Vagina (tissue), 2 donors: ENCODE measurements at places on chromosomes 5 and 9. TPM values are rescaled to one million over a fixed set of nuclear protein-coding genes. Genes with fewer than 3 reads are reported as not detected.

Gene PCDHGB6
- total RNA-seq = 12.5 TPM

Gene CATSPER3
- not detected for total RNA-seq

DNA sequence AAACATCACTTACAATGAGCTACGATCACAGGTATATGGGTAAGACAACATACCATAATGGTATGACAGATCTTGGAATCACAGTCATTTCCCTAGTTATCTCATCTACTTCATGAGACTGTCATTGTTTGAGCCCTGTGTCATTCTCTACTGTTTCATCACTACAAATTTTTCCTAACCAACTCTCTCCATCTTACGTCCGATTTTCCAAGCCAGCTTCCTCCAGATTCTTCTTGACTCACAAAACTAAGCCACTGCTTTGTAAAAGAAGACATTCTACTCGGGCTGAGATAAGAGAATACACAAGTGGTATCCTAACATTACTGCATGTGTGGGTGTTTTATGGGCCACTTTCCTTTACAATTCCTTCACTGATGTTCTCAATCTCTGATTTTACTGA, 49.6 kb downstream of the SERINC5 start:
- no peak overlapping the region for H3K4me3 ChIP-seq
- H3K27me3 ChIP-seq = no peaks in the 10 kb centered on the region
- H3K4me1 ChIP-seq = peaks cover 10% of the 10 kb centered on the region
- H3K36me3 ChIP-seq = no peaks in the 10 kb centered on the region
- DNase-seq = no peak
- H3K27ac ChIP-seq = no peak overlapping the region

Gene TEX48
- not detected for total RNA-seq

Gene PAX5
- 0.25 TPM for total RNA-seq

DNA sequence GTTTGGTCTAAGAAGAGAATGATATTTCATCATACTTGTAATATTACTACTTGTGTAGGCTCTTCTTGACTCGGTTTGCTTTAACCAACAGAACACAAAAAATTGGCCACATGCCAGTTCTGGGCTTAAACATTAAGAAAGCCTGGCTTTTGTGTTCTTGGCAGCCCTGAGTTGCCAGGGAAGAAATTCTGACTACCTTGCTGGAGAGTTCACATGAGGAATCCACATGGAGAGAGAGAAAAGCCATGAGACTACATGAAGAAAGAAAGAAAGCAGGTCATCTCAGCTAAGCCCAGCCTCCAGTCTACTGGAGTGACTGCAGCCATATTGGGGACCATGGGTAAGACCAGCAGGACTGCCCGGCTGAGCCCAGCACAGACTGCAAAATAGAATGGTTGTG, 524.8 kb downstream of the RAB3C start:
- no peak for DNase-seq
- no peaks in the 10 kb centered on the region for H3K27me3 ChIP-seq
- H3K4me3 ChIP-seq = no peak overlapping the region
- H3K27ac ChIP-seq = no peak overlapping the region

Gene MLANA
- not detected for total RNA-seq

- H3K4me1 ChIP-seq = peaks cover 53% of the 10 kb centered on the region
- no peaks in the 10 kb centered on the region for H3K27me3 ChIP-seq
- no peaks in the 10 kb centered on the region for H3K36me3 ChIP-seq
- H3K27ac ChIP-seq = no peak overlapping the region
These were observed 1.7 kb upstream of the NTMT1 start for GRCh38 chr9:129624168-129624759.

Gene CAMK4
- total RNA-seq = 11.8 TPM

DNA sequence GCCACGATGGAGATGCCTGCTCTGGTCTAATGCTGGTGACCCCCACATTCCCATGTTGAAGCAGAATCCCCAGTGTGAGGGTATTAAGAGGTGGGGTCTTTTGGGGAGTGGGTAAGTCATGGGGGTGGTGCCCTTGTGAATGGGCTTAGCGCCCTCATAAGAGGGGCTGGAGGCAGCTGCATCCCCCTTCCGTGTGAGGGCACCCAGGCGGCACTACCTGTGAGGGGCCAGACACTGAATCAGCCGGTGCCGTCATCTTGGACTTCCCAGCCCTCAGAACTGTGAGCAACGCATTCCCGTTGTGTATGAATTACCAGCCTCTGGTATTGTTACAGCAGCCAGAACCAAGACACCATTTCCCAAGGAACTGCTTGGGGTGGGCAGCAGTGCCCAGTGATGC, 27.0 kb upstream of the RNF130 start:
- H3K4me3 ChIP-seq = no peak overlapping the region
- no peak overlapping the region for H3K27ac ChIP-seq
- no peaks in the 10 kb centered on the region for H3K27me3 ChIP-seq
- H3K4me1 ChIP-seq = no peaks in the 10 kb centered on the region
- no peaks in the 10 kb centered on the region for H3K36me3 ChIP-seq

GRCh38 chr9:100939636-100940035, 88.9 kb upstream of the PLPPR1 start:
- no peaks in the 10 kb centered on the region for H3K36me3 ChIP-seq
- no peaks in the 10 kb centered on the region for H3K4me1 ChIP-seq
- DNase-seq = no peak
- no peak overlapping the region for H3K4me3 ChIP-seq
- no peaks in the 10 kb centered on the region for H3K27me3 ChIP-seq

GRCh38 chr9:130846487-130847305, 11.6 kb downstream of the ABL1 start:
- no peaks in the 10 kb centered on the region for H3K27me3 ChIP-seq
- H3K4me1 ChIP-seq = peaks cover 82% of the 10 kb centered on the region
- H3K27ac ChIP-seq = peak overlapping the region; percentile 94
- no peak for DNase-seq

- H3K27ac ChIP-seq = no peak overlapping the region
- H3K27me3 ChIP-seq = no peaks in the 10 kb centered on the region
These were observed 337.7 kb upstream of the KLF4 start for GRCh38 chr9:107827304-107827703.

Gene CDKN2B-AS1
- total RNA-seq = 5.9 TPM

Gene PCDHB4
- total RNA-seq = 8.3 TPM

Gene NPR3
- 14.7 TPM for total RNA-seq

DNA sequence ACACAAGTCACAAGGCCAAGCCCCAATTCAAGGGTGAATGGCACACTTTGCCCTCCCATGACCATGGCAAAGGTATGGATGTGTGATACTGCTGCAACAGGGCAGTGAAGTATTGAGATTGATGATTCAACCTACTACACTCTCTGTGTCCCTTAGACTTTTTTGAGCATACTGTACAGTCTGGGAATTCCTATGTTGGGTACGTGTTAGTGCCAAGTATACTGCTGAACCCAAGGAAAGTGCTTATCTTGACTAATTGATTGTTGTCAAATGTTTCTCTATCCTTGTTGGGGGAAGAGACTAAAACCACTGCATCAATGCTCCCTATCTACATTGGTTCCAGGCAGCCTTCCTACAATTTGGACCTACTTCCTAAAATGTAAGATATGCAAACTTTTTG, 93.7 kb downstream of the NDFIP1 start:
- no peaks in the 10 kb centered on the region for H3K4me1 ChIP-seq
- H3K27me3 ChIP-seq = no peaks in the 10 kb centered on the region
- H3K27ac ChIP-seq = no peak overlapping the region
- H3K36me3 ChIP-seq = no peaks in the 10 kb centered on the region

Gene FRRS1L
- total RNA-seq = 2.2 TPM

DNA sequence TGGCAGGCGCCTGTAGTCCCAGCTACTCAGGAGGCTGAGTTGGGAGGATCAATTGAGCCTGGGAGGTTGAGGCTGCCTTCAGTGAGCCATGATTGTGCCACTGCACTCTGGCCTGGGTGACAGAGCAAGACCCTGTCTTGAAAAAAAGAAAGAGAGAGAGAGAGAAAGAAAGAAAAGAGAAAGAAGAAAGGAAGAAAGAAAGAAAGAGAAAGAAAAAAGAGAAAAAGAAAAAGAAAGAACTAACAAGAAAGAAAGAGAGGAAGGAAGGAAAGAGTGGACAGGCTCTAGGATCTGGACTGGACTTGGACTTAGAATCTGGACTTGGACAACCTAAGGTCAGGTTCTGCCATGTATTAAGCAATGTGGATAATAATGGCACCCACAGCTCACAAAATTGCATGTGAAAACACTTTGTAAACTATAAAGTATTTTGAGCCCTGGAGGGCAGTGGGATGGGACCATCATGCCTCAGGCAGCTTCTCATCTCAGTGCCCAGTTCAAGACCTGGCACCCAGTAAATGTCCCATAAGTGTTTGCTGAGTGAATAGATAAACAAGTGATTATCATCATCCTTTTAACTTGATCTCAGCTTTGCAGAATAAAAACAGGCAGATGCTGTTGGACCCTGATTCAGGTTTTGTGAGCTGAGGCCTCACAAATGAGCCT, 12.8 kb upstream of the PHF19 start:
- DNase-seq = no peak
- no peaks in the 10 kb centered on the region for H3K36me3 ChIP-seq
- H3K27me3 ChIP-seq = no peaks in the 10 kb centered on the region
- H3K4me1 ChIP-seq = peaks cover 64% of the 10 kb centered on the region

DNA sequence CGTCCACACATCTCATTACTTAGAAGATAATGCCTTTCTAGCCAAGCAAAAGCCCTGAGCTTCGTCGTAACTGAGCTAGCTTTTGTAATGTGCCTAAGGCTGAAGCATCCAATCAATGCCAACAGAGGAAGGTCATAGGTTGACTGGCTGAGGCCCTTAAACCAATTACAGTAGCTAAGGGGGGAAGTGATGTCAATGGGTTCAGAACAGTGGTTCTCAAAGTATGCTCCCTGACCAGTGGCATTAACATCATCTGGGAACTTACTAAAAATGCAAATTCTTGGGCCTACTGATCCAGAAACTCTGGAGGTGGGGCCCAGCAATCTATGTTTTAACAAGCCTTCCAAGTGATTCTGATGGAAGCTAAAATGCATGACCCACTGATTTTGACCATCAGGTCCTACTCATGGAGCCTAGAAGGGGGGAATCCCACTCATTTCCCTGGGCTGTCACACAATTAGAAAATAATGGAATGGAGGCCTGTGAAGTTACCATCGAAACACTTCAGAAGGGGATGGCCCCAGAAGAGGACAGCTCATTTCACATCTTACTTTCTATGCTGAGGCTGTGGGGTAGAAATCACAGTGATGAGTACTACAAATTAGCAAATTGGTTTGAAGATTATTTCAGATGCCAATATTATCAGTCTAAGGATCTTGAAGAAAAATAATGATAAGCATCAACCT, 4.8 kb upstream of the VLDLR start:
- peaks cover 6% of the 10 kb centered on the region for H3K4me1 ChIP-seq
- DNase-seq = no peak
- no peaks in the 10 kb centered on the region for H3K36me3 ChIP-seq
- no peaks in the 10 kb centered on the region for H3K27me3 ChIP-seq

Gene STPG3
- total RNA-seq = not detected

Gene C5orf58
- not detected for total RNA-seq

Gene FBP2
- total RNA-seq = not detected

Gene CTXN3
- total RNA-seq = not detected

Gene C7
- 385 TPM for total RNA-seq

Gene DIPK1B
- total RNA-seq = 11.5 TPM

- no peak overlapping the region for H3K4me3 ChIP-seq
- peaks cover 5% of the 10 kb centered on the region for H3K4me1 ChIP-seq
- H3K27ac ChIP-seq = no peak overlapping the region
- peak; percentile 84 for DNase-seq
These were observed 102.7 kb upstream of the MVB12B start for GRCh38 chr9:126223798-126224531.
